Renal cortex interstitium (tissue), 15 donors: ENCODE measurements at places on chromosomes 3 and 15.

DNA sequence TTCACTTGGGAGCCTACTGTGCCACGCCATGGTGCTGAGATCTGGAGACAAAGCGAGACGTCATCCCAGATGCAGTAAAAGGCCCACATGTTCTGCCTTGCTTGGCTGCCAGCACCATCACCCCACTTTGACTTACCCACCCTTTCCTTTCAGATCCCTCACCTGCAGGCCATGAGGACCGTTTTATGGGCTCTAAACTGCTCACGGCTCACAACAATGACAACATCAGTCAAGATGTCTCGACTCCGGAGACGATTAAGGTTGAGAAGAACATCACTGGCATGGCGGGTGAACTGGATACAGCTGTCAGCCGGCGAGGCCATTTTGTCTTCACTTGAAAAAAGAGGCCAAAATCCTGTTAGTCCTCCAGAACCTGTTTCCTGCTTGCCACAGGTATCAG lies 11.9 kb downstream of the BCL6 start:
- no peak for DNase-seq

- DNase-seq: no peak
Measured at GRCh38 chr15:25246641-25247406, 192.0 kb downstream of the UBE3A start.

DNA sequence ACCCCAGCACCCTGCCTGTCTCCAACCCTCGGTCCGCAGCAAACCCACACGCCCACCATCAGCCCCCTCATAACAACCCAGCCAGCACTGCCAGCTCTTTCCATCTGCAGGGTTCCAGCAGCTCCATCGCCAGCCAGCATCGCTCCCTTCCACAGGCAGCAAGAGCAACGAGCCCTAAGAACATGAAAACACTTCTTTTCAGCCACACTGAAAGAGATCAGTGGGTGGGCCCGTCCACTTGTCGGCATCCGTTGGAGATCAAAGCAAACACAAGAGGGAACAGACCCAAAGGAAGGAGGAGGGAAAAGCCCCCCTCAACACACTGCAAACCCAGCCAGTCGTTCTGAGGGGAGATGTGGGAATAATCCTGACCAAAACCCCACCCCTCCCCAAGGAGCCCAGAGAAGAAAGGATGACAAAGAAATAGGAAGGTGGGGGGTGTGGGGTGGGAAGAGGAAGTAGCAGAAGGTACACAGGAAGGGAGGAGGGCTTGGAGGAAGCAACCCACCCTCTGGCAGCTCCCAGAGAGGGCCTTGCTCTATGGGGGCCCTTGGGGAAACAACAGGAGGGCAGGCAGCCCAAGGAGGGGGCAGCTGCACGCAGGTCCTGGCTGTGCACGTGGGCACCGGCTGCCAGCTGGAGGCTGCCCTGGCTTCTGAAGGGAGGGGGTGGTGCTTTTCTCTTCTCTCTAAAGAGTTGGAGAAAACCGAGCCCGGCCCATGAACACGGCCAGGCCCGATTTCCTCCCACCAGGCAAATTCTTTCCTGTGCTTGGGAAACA lies 473.6 kb upstream of the PROK2 start:
- DNase-seq: no peak

DNA sequence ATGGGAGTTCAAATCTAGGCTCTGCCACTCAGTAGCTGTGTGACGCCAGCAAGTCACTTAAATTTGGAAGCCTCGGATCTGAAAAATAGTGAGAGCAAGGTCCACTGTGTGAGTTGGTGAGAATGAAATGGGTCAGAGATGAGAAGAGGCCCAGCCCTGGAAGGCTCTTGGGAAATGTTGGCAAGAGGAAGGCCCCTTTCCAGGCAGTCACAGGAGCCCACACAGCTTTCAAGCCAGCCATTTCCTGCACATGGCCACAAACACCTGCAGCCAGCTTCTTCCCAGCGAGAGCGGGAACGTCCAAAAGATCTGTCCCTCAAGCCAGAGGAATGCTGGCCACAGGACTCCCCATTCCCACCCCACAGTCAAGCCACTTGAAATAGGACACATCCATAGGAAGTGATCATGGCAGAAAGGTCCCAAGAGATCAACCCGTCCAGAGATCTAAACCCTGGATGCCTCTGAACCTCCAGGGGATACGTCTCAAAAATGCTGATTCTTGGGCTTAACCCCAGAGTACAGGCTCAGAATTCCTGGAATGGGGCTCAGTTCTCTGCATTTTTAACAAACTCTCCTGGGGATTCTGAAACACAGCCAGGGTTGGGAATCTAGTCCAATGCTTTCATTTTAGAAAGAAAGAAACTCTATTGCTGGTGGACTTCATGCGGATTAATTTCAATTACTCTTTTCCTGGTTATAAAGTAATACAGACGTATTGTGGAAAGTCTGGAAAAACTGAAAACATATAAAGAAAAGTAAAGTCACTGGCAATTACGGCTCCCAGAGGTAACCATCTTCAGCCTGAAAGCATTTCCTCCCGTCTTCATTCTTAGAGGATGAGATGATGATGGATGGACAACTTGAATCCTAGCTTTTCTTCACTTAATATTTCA lies 35.9 kb downstream of the NTRK3 start:
- DNase-seq: no peak

GRCh38 chr15:100728371-100729201 lies 126.2 kb downstream of the ASB7 start:
- no peak for DNase-seq
